Activated T-cell treated with anti-CD3 and anti-CD28 coated beads, Interleukin-2, amount 50 U/mL, for 72 hours (primary cell): ENCODE measurements at places on chromosomes 12 and 14. TPM values are rescaled to one million over a fixed set of nuclear protein-coding genes. Genes with fewer than 3 reads are reported as not detected.
A peak's percentile ranks its signal among the peaks of the same experiment; 100 is the strongest.

The HOXC12 gene
- not detected for total RNA-seq

DNA sequence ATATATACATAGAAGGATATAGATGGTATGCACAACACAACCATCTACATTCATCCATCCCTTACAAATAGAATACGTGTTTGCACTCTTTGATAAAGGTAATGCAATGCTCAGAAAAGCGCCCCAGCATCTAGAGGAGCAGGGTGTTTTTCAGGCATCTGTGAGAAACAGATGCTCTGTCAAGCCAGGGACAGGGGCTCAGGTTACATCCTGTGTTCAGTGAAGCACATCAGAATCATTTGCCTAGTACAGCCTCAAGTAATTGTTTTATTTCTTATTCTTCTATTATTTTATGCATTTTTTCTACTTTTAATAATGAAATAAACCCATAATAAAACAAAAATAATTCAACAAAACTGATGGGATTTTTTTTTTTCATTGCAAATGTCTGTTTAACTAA is 50.5 kb upstream of the HIF1A start:
- H3K36me3 ChIP-seq, result no peaks in the 10 kb centered on the region
- H3K4me1 ChIP-seq, result peaks cover 50% of the 10 kb centered on the region
- no peaks in the 10 kb centered on the region for H3K27me3 ChIP-seq
- no peak overlapping the region for H3K27ac ChIP-seq

DNA sequence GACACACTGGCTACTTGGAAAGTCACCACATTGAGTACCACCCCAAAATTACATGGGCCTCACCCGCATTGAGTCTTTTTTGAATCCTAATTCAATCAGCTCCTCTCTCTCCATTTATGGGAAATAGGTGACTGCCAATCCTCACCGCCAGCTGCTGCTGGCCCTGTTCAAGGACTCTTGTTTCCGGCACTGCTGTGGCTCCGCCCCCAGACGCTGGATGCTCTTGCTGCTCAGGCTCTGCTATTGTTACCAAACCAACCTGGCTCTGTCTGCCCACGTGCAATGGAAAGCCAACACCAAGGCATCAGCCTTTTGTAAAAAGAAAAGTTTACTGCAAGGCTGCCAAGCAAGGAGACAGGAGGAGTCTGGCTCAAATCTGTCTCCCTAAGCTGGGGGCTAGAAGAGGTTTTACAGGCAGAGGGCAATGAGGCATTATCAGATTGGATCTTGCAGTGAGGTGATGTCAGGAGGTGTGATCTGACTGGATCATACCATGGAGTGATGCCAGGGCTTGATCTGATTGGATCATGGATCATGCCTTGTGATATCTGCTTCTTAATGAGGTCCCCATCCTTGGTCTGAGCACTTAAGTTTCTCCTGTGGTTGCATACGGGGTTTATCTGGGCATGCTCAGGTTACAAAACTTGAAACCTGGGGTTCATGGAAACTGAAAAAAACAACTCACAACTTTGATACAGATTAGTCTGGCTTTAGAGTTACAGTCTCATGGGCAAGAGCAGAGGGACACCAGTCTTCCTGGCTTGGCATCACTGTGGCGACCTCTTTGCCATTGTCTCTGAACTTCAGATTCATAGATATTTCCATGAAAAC is 117.1 kb upstream of the SLC35F4 start:
- no peaks in the 10 kb centered on the region for H3K36me3 ChIP-seq
- no peaks in the 10 kb centered on the region for H3K4me1 ChIP-seq
- no peak for DNase-seq
- no peak overlapping the region for H3K27ac ChIP-seq

The TIMELESS gene
- total RNA-seq, result 44.1 TPM

The KRT3 gene
- not detected for total RNA-seq

- DNase-seq, result peak; percentile 31
- peaks cover 44% of the 10 kb centered on the region for H3K4me1 ChIP-seq
- no peaks in the 10 kb centered on the region for H3K27me3 ChIP-seq
- peak overlapping the region; percentile 56 for H3K27ac ChIP-seq
- H3K4me3 ChIP-seq, result peak overlapping the region; percentile 48
These were observed 14.8 kb downstream of the EMP1 start for GRCh38 chr12:13211191-13211858.

- H3K27me3 ChIP-seq, result no peaks in the 10 kb centered on the region
- no peak for DNase-seq
- no peak overlapping the region for H3K27ac ChIP-seq
- no peaks in the 10 kb centered on the region for H3K4me1 ChIP-seq
- no peaks in the 10 kb centered on the region for H3K36me3 ChIP-seq
- no peak overlapping the region for H3K4me3 ChIP-seq
These were observed 21.1 kb downstream of the MOAP1 start for GRCh38 chr14:93163564-93163963.

DNA sequence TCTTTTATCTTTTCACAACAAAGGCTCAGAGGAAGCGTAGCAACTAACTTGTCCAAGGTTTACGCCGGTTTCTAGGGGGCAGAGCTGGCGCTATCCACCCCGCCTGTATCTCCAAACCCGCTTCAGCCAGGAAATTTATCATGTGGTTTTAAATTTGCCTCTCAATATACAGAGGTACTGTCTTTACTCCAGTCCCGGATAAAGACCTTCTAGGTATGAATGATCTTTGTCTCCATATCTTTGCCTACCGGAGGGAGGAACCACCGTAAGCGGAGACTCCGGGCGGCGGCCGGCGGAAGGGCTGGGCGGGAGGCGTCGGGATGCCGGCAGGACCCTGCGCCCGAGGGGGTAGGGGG is 693 bp upstream of the RIMKLB start:
- H3K4me3 ChIP-seq, result peak overlapping the region; percentile 92
- H3K27me3 ChIP-seq, result peaks cover 22% of the 10 kb centered on the region
- DNase-seq, result no peak
- H3K36me3 ChIP-seq, result no peaks in the 10 kb centered on the region
- H3K27ac ChIP-seq, result no peak overlapping the region

DNA sequence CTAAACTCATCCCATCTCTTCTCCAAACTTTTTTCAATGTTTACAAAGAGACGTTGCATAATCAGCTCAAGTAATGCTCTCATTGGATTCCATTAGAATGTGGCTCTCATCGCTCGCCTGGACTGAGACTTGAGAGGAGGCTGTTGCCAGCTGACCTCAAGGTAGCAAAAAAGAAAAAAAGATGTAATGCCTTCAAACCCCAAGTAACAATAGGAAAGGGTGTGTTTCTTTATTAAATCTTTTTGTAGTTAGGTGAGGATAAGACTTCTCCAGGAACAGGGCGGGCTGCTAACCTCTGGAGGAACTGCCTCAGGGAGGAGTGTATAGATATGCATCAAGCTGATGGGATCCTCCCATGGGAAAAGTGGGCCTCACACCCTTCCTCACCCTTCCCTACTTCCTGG is 956 bp upstream of the PTHLH start:
- peaks cover 94% of the 10 kb centered on the region for H3K27me3 ChIP-seq
- H3K27ac ChIP-seq, result no peak overlapping the region
- no peak overlapping the region for H3K4me3 ChIP-seq
- H3K4me1 ChIP-seq, result peaks cover 24% of the 10 kb centered on the region
- no peak for DNase-seq
- H3K36me3 ChIP-seq, result no peaks in the 10 kb centered on the region

- no peak overlapping the region for H3K27ac ChIP-seq
- peaks cover 1% of the 10 kb centered on the region for H3K36me3 ChIP-seq
- H3K4me1 ChIP-seq, result no peaks in the 10 kb centered on the region
- DNase-seq, result no peak
- no peak overlapping the region for H3K4me3 ChIP-seq
These were observed 1348.9 kb upstream of the FLRT2 start for GRCh38 chr14:84181072-84181471.

GRCh38 chr14:32078858-32079216 is 1.7 kb downstream of the ARHGAP5 start:
- H3K27me3 ChIP-seq, result peaks cover 13% of the 10 kb centered on the region
- peak; percentile 38 for DNase-seq
- H3K36me3 ChIP-seq, result peaks cover 4% of the 10 kb centered on the region
- H3K4me3 ChIP-seq, result peak overlapping the region; percentile 96

DNA sequence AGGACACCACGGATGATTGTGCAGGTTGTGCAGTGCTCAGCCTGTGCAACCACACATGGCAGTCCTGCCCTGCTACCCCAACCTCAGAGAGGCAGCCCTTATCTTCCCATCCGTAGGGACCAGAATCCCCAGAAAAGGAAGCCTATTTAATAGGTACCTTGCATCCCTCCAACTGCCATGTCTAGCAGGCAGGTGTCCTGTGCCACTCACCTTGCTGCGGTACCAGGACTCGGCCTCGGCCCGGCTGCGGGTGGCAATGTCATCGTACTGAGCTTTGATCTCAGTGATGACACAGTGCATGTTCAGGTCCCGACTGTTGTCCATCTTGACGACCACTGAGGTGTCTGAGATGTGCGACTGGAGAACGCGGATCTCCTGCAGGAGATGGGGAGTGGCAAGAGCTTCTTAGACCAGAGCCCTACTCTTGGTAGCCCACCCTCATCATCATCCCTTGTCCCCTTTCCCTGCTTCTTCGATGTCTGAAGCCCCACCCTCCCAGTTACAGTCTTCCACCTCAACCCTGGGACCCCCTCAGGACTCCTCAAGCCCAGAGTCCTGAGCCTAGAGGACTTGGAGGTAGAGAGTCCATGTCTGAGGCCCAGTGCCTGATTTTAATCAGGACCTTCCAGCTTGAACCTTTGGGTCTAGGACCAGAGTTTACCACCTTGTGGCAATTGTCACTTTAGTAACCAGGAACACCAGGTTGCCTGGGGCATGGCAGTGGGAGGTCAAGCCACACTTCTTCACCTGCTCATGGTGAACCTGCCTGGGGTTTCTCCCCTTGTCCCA is 20.5 kb downstream of the KRT7 start:
- H3K4me1 ChIP-seq, result peaks cover 28% of the 10 kb centered on the region
- H3K27ac ChIP-seq, result no peak overlapping the region
- no peak overlapping the region for H3K4me3 ChIP-seq
- H3K27me3 ChIP-seq, result peaks cover 68% of the 10 kb centered on the region
- no peaks in the 10 kb centered on the region for H3K36me3 ChIP-seq
- no peak for DNase-seq

DNA sequence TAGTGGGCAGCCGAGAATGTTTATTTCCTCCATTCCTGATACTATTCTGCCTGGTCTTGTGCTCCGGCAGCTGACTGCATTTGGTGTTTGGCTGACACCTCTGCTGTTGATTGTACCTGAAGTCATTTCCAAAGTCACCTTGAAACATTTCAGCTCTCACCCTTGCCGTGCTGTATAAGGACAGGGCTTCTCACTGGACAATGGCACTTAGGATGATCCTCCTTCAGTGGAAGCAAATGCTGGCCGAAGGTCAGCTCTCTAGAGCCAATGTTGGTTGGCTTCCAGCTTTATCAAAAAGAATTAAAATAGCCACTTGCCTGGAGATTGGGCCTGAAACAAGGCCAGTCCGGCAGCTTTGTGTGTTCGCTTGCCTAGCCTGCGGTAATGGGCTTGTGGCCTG is 44.0 kb downstream of the ACACB start:
- no peak overlapping the region for H3K4me3 ChIP-seq
- no peaks in the 10 kb centered on the region for H3K27me3 ChIP-seq
- peaks cover 2% of the 10 kb centered on the region for H3K4me1 ChIP-seq
- DNase-seq, result no peak
- H3K27ac ChIP-seq, result no peak overlapping the region
- H3K36me3 ChIP-seq, result no peaks in the 10 kb centered on the region

DNA sequence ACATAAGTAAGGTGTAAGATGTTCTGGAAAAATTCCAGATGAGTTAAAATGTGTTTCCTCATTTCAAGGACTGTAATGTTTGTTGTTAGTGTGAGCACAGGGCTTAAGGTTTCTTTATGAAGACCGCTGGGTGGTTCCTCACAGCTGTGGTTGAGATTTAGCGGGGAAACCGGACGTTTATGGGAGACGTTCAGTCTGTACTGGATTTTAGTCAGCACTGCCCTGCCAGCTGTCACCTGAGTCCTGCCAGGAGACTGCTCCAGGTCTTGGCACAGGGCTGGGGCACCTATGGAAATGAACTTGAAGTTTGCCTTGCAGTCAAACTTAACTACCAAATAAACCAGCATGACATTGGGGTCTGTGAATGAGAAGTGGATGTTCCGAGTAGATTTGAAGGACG is 555.2 kb downstream of the DIO2 start:
- no peak overlapping the region for H3K27ac ChIP-seq
- H3K4me1 ChIP-seq, result no peaks in the 10 kb centered on the region
- H3K36me3 ChIP-seq, result no peaks in the 10 kb centered on the region
- DNase-seq, result no peak
- no peaks in the 10 kb centered on the region for H3K27me3 ChIP-seq

DNA sequence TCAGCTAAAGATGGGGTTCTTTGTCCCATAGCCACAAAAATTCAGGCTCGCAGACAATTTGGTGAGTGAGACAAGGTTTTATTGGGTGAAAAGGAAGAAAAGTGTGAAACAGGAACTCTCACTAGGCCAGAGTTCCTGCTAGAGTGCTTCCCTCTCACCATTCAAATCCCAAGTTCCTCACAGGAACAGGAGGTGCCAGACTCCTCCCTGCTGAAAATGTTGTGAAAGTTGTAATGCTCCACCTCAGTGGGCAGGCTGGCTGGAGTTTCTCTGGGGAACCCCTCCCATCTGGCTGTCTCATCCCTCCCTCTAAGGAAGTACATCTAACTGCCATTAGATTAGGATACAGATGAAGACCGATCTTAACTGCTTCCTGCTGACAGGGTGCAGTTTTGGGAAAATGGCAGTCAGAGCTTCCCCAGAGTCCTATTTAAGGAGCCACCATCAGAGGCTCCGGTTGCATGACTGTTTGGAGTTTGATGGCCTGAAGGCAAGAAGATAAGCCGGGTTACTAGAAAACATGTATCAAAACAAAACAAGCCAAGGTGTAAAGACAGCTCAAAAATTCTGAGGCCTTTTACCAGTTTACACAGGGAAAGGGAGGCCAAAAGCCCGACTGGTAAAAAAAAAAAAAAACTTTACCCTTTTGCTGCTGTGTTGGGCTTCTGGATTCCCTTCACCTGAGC is 127.6 kb downstream of the FSCB start:
- peak overlapping the region; percentile 70 for H3K27ac ChIP-seq
- peaks cover 2% of the 10 kb centered on the region for H3K36me3 ChIP-seq
- H3K27me3 ChIP-seq, result no peaks in the 10 kb centered on the region
- no peak overlapping the region for H3K4me3 ChIP-seq
- H3K4me1 ChIP-seq, result no peaks in the 10 kb centered on the region

- H3K4me1 ChIP-seq, result peaks cover 8% of the 10 kb centered on the region
- peaks cover 4% of the 10 kb centered on the region for H3K36me3 ChIP-seq
- H3K27me3 ChIP-seq, result no peaks in the 10 kb centered on the region
- H3K27ac ChIP-seq, result no peak overlapping the region
- no peak for DNase-seq
- H3K4me3 ChIP-seq, result no peak overlapping the region
These were observed 39.9 kb upstream of the TMCC3 start for GRCh38 chr12:94690198-94690771.

DNA sequence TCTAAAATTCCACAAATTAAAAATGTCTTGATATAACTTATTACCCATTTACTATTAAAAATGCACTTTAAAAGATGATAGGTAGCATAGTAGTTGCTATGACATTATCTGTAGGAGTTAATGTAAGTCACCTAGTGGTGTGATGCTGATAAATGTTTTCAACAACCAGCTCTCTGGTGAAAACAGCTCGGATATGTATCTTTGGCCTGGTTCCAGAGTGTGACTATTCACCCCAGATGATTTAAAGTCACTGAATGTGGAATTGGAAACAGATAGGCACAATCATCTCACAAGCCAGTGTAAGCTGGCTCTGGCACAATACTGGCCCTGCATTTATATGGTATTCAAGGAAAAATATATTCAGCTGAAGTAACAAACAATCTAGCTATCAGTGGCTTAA is 9.2 kb upstream of the CCDC196 start:
- DNase-seq, result no peak
- H3K27me3 ChIP-seq, result no peaks in the 10 kb centered on the region
- H3K4me1 ChIP-seq, result no peaks in the 10 kb centered on the region
- H3K4me3 ChIP-seq, result no peak overlapping the region
